Left cardiac atrium (tissue), 4 donors: ENCODE measurements at places on chromosomes 4 and X. TPM values are rescaled to one million over a fixed set of nuclear protein-coding genes. Genes with fewer than 3 reads are reported as not detected.

PCYT1B gene
- 0.68 TPM for total RNA-seq

SMARCA5 gene
- 26.3 TPM for total RNA-seq

DNA sequence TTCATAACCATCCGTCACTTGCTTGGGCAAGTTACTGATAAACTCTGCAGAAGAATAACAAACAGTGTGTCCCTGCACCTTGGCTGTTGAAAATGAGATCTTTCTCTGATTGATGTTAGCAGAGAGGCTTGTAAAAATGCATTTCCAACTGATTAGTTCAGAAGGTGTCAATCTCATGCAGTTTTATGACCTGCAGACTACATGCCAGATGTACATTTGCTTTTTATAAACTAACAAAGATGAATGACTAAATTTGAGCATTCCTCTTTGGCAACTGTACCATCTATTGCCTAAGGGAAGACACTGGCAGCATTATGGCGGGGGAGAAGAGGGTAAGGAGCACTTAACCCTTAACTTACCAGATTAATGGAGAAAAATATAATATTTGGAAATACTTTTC, 192.8 kb downstream of the DCTD start:
- no peak for DNase-seq

DNA sequence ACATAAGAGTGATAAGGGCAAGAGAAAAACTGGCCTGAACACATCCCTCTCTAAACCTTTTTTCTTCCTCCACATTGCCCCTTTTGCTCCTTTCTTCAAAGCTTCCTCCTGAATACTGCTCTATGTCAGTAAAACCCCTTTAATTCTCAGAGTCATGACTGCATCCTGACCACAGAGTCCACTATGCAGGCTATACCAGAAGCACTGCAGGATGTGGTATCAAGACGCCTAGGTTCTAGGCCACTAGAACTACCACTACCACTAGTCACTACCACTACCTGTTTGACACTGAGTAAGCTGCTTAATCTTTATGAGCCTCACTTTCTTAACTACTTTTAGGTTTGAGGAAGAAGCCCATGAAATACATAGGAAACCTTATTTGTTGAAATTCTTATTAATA, 38.7 kb downstream of the ARHGEF9 start:
- no peak for DNase-seq

GRCh38 chrX:8879750-8880149, 78.6 kb upstream of the FAM9A start:
- no peak for DNase-seq

DNA sequence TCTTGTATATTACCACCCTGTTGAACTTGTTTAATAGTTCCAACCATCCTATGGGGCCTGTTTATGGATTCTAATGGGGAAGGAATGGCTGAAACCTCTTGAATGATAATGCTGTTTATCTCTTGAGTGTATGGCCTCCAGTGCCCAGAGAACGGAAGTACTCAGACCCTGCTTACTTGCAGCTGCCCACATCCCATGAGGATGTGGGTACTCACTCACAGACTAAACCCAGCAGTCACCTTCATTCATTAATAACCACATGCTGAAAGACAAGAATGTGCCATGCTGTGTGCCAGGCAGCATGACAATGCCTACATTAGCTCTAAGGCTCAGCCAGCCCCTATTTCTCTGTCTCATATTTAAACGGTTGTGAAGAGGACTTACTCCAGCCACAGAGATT, 5.9 kb upstream of the ARMCX5 start:
- no peak for DNase-seq

DNA sequence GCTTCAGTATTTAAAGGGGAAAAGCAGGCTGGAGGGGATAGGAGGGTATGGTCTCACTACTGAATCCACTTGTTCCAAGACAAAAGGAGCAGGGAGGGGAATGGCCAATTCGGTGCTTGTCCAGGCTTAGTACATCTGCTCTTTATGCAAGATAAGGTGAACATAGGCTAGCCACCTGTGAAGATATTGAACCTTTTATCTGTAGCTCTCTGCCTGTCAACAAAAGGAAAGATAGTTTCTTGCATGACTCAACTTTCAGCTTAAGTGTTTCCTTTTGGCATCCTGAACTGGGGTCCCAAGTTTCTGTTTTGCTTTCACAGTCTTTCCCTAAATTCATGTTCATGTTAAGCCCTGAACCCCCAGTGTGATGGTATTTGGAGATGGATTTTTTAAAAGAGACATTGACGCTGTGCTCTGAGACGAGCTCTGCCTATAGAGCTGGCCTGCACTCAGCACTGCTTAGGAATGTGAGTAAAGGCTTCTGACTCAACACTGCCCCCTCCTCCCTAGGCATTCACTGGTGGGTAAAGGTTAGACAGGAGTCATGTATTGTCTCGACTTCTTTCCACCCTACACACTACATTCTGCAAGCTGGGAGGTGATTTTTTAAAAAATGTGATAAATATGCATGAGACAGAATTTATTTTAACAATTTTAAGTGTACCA, 28.2 kb downstream of the FAM149A start:
- no peak for DNase-seq

DNA sequence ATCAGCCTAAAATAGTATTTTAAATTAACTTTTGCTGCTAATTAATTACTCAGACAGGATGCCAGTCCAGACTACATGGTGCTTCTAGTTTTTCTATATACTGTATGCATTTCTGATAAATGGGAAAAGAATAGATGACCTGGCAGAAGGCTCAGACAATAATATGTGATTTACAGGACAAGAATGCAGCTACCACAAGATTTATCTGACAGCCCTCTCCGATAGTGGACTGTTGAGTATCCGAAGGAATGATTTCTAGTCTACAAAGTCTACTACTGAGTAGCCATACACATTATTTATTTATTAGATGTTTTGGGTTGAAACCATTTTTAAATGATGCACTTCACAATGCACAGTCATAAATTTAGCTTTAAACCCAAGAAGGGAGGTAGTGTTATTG, 212.8 kb downstream of the MAB21L2 start:
- no peak for DNase-seq

DNA sequence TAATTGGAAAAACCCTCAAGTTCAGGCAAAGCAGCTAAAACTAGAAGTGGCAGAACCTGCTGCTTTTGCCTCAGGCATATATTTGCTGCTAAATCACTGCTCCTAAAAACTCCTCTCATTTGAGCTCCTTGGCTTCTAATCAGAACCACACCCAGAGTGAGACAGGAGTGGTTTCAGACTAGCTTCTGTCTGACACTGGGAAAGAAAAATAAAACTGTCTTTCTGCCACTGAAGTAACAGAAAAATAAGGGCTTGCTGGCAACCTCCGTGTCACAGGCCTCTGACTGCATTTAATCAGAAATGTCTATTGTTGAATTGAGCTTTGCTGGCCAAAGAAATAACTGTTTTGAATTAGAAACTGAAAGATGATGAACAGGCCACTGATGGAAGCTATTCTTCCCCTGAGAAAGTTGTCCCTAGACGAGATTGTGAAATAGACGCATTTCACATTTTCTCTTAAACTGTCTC, 52.1 kb upstream of the RAP2C start:
- no peak for DNase-seq

DNA sequence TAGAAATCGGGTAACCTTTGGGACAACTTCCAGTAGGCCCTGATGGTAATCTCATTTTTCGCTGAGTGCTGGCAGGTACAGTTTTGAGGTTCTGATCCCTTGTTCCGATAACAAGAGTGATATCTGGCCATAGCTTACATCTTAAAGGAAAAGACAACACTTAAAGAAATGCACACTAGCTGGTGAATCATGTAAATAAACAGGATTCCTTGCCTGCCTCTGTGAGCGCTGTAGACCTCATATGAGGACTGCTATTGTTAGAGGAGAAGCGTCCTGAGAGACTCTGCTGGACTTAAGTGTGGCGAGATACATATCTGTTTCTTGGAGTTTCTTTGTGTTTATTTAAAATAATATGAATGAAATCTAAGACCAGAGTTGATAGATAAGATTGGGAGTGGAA, 149.3 kb upstream of the SLC4A4 start:
- DNase-seq: no peak
